ENCODE measurements at places on chromosomes 5 and 9.
A peak's percentile ranks its signal among the peaks of the same experiment; 100 is the strongest.

- no peak for DNase-seq
These were observed 47.7 kb downstream of the CFAP77 start for GRCh38 chr9:132457504-132458236.

GRCh38 chr9:127724012-127724411 is 8.1 kb downstream of the TTC16 start:
- no peak for DNase-seq

DNA sequence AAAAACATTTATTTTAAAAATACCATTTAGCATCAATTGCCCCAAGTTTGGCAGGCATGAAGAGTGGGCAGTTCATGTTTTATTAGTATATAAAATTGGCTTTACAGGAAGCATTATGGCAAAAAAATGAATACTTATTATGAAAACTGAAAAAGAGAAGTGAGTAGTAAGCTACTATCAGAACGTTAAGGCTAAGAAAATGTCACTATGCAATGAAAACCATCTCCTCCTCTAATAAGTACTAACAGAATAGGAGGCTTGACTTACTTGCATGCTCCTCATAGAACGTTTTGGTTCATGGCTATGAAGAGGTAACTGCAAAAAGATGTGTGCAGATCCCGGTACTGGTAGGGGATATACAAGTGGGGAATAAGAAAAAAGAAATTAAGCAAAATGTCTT is 23.6 kb downstream of the TICAM2 start:
- no peak for DNase-seq

- DNase-seq, result no peak
These were observed 3.4 kb upstream of the STOML2 start for GRCh38 chr9:35106343-35106730.

GRCh38 chr9:137032858-137033257 is 970 bp upstream of the FUT7 start:
- DNase-seq, result no peak

DNA sequence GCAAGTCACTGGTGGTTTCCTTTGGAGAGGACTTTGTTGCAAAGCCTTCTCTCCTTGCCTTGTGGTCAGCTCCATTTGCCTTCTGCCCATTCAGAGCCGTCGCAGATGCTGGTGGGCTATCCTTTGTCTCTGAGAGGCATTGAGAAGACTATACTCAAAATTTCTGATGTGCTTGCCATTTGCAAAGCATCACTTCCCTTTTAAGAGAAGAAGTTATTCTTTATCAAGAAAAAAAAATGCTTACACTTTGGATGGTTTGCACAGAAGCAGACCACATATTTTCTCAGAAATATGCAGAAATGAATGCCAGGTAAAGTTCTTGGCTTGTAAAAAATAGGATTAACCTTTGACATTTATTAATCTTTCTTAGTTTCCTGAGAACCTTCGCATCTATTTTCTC is 195.8 kb upstream of the KLF4 start:
- DNase-seq, result no peak

- DNase-seq, result peak; percentile 48
These were observed 1.2 kb downstream of the CDC14B start for GRCh38 chr9:96618209-96619123.

- no peak for DNase-seq
These were observed 2.2 kb upstream of the GLRX start for GRCh38 chr5:95824747-95825146.

- DNase-seq, result no peak
These were observed 50.7 kb downstream of the CFAP95 start for GRCh38 chr9:69871118-69871834.

DNA sequence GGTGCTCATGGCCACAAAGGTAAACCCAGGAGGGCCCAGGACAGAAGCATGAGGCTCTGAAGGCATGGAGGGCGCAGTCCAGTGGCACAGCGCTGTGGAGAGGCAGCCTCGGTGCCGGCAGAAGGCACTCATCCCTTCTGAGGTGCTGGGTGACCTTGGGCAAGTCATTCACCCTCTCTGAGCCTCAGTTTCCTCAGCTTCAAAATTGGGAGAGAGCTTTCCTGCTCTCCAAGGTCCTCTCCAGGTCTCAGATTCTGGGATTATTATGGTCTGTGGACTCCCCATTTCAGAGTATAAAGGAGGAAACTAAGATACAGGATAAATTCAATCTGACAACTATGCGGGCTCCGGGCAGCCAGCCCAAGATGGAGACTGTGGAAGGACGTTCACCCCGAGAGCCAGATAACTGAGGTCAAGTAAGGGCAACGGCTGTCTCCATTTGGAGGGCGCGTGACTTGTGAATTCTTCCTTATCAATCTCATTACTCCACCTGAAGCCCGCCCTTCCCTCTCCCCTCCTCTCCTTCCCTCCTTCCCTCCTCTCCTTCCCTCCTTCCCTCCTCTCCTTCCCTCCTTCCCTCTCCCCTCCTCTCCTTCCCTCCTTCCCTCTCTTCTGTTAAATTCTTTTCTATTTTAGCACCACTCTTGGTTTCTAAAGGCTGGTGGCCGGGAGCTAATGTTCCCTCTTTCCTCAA is 58.1 kb downstream of the LRSAM1 start:
- no peak for DNase-seq

DNA sequence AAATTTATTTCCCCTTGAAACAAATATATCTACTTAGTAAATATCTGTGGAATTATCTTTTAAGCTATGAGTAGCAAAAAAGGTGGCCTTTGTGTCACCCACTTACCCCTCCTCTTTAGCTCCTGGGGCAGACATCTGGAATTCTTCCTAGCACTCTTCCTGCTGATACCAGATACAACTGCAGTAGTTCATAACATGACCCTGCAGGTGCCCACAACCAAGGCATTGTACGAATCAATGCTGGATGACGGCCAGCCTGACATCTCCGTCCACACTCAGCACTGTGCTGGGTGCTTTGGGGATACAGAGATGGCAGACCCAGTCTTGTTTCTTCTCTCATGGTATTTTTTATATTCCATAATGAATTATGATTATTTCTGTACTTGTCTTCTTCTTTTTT is 152.3 kb downstream of the GOLPH3 start:
- DNase-seq, result no peak

DNA sequence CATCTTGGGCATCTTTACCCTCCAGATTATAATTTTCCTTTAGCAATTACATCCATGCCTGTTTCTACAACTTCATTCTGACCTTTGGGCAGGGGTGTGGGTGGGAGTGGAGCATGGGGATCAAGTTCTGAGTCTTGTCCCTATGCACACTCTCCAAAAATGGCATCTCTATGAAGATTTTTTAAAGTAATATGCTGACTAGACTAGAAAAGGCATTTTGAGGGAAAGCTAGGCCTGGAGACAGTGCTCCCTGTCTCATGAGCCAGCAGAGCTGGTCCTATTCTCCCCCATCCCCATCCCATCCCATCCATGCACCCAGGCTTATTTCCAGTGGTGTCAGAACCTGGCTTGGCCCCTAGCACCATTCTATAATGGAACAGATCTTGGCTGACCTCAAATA is 398.0 kb upstream of the SLC24A2 start:
- no peak for DNase-seq

GRCh38 chr9:91809581-91810285 is 140.3 kb downstream of the ROR2 start:
- peak; percentile 13 for DNase-seq

- no peak for DNase-seq
These were observed 250.4 kb upstream of the CDH12 start for GRCh38 chr5:23103566-23103965.

GRCh38 chr5:95761771-95762651 is 30.9 kb downstream of the RHOBTB3 start:
- DNase-seq, result peak; percentile 70

DNA sequence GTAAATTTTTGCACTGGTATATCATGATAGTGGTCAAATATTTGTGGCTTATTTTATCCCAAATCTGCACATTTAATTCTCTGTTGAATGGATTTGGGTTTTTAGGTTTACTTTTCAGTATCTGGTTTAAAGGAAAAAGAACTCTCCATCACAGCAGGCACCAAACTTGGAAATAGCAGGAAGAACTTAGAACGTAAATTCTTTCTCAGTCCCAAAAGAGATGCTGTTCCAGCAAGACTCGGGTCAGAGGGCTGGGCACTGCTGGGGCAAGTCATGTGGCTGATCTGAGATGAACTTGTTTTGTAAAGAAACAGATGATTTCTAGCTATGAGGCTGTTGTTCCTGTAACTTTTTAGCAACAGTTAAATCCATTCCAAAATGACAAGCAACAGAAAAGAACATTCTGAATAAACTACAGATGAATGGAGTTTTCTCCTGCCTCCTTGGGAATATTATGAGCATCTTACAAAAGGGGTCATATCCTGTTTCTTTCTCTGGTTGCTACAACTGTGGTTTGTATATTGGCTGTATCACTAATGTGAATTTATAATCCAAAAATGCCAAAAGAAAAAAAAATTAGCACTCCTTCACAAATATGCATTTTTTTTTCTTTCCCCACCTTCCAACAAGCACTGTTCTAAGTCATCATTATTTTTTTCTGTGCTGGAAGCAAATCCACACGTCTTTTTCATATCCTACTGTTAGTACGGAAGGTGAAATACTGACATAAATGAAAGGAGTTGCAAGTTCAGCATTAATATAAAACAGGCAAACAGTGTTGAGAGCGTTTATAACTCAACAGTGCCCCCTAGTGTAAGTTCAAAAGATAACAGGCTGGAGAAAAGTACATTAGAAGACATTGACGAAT is 31.1 kb downstream of the OR2K2 start:
- DNase-seq, result peak; percentile 56

- DNase-seq, result no peak
These were observed 386.2 kb upstream of the SLC30A5 start for GRCh38 chr5:68707575-68707974.

GRCh38 chr9:110814159-110814558 is 145.6 kb downstream of the MUSK start:
- no peak for DNase-seq

- DNase-seq, result no peak
These were observed 521 bp upstream of the PTGS1 start for GRCh38 chr9:122370303-122370702.

- DNase-seq, result peak; percentile 36
These were observed 631.9 kb downstream of the PRELID2 start for GRCh38 chr5:145203193-145203592.

- no peak for DNase-seq
These were observed 28.7 kb upstream of the PALM2AKAP2 start for GRCh38 chr9:109751253-109751652.

- no peak for DNase-seq
These were observed 95.1 kb downstream of the DMXL1 start for GRCh38 chr5:119166026-119166425.

GRCh38 chr5:5979761-5980537 is 398.4 kb downstream of the MED10 start:
- DNase-seq, result no peak
